ENCODE measurements at places on chromosomes 4 and X.

DNA sequence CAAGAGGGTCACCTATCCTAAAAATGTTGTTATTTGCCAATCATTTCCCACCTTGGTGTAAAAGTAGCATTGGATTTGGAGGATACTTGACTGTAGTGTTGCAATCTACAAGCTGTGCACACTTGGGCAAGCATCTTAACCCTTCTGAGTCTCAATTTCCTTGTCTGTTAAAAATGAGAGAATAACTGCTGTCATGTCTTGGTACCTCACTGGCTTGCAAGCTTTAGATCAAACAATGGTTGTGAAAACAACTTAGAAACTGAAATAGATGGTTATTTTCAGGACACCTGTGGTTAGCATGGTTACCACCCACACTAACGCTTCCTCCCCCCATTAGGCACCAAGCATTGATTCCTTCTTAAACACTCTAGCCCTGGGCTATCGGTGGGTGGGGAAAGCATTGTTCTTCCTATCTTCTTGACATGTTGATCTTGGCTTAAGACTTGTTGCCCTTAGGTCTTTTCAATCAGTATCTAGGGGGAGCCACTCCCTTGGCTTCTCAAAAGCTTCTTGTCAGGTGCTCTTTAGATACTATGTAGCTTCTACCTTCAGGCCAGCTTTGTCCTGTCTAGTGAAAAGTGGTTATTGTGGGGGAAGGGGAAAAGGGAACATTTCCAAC is 10.6 kb upstream of the AMOT start:
- DNase-seq, result no peak

DNA sequence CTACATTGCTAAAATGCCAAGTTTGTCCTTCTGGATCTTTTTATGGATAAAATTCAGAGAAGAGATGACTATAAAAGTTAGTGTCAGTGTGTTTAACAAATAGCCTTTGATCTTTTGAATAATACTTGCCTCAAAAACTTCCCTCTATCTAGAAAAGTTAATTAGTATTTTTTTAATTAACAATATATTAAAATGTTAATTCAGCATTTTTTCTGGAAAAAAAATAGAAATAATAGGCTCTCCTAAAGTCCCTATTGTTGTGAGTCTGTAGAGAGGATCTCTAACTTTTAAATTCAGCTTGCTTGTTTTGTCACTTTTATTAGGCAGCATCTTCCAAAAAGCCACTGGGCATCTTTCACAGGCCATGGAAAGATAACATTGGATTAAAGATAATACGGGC is 435.2 kb upstream of the RASGEF1B start:
- DNase-seq, result no peak

DNA sequence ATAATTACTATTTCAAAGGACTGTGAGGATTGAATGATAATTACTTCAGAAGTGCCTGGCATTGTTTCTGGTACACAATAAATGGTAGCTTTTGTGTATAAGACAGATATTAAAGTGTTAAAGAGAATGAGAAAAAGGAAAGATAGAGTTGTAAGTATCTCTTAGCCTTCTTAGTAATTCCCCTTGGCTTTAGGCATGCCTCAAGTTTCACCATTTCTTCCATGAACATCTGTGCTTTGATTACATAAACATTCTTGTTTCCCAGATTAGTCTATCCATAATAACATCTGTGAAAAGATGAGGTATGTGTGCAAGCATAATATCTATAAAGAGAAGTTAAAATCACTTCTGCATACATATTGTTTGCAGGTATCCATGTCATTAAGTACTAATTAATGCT is 230.9 kb upstream of the TEX13A start:
- DNase-seq, result no peak

GRCh38 chr4:99647071-99647470 is 10.6 kb downstream of the C4orf54 start:
- DNase-seq, result no peak

DNA sequence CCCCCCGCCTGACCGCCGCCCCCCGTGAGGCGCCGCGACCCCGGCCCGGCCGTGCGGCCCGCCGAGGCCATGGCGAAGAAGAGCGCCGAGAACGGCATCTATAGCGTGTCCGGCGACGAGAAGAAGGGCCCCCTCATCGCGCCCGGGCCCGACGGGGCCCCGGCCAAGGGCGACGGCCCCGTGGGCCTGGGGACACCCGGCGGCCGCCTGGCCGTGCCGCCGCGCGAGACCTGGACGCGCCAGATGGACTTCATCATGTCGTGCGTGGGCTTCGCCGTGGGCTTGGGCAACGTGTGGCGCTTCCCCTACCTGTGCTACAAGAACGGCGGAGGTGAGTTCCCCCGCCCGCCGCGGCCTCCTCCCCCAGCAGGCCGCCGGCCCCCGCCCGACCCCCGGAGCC is 780 bp downstream of the SLC6A8 start:
- DNase-seq, result no peak

GRCh38 chr4:30920043-30920442 is 199.9 kb downstream of the PCDH7 start:
- no peak for DNase-seq

GRCh38 chr4:137065311-137065710 is 467.0 kb downstream of the PCDH18 start:
- no peak for DNase-seq

- DNase-seq, result no peak
Observed at GRCh38 chr4:29278585-29278984, 1441.6 kb upstream of the PCDH7 start.

GRCh38 chrX:149021159-149021558 is 483.9 kb downstream of the IDS start:
- no peak for DNase-seq

DNA sequence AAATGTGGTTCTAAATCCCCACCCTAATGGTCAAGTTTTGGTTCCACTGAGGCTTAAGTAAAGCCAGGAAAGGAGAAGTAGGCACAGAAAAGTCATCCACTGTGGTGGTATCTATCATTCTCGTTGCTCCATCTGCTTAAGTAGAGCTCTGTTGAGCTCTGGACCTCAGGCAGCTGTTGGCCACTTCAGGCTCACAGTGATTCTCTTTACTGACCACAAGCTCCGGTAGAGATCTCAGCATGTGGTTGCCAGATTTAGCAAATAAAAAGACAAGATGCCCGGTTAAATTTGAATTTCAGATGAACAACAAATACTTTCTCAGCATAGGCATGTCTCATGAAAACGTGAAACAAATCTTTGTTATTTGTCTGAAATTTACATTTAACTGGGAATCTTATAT is 132.3 kb upstream of the PTCHD1 start:
- DNase-seq, result no peak

DNA sequence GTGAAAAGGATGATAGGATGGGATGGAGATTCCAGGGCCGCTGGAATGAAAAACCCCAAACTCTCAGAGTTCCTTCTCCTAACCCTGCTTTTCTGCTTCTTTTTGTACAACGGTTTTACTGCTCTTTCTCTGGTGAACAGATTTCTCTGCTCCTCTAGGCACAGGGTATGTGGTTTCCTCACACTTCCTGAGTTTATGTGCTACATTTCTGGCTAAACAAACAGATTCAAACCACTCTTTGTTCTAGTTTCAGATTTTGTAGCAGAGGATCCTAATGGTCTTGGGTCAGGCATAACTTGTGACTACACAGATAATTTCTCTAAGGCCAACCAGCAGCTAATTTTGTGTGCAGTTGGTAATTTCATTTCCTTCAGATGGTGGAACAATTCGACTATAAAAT is 52.6 kb downstream of the OSTC start:
- DNase-seq, result no peak

GRCh38 chrX:19707246-19707871 is 180.0 kb downstream of the SH3KBP1 start:
- DNase-seq, result no peak

GRCh38 chr4:148530114-148530513 is 87.9 kb upstream of the NR3C2 start:
- no peak for DNase-seq

GRCh38 chr4:18695733-18696527 is 674.4 kb upstream of the LCORL start:
- DNase-seq, result no peak

DNA sequence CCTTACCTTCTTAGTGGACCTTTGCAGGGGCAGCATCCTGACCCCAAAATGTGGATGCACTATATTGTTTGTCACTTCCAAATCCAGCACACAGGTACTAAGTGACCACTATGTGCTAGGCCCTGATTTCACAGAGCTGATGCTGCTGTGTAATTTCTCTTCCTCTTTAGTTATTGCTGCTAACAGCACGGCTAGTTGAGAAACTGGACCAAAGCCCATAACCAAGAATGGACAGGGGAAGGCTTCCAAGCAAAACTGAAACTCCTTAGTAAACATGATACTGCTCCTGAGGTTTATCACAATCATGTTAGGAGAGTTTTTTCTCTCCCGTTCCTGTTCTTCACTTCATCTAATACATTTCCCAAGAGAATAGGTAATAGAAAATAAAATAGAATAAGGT is 172.9 kb upstream of the TTC29 start:
- no peak for DNase-seq

- no peak for DNase-seq
Observed at GRCh38 chr4:141196227-141196933, 24.3 kb upstream of the ZNF330 start.

DNA sequence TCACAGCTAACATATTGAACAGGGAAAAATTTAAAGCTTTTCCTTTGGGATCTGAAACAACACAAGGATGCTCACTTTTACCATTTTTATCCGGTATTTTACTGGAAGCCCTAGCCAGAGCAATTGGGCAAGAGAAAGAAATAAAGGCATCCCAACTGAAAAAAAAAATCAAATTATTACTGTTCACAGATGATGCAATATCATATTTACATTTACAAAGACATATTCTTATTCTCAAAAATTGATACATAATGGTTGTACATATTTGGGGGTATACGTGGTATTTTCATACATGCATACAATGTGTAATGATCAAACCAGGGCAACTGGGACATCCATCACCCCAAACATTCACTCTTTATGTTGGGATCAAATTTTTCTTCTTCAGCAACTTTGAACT is 337.0 kb upstream of the SLC7A11 start:
- DNase-seq, result no peak

- DNase-seq, result peak; percentile 4
Observed at GRCh38 chrX:43349363-43349762, 306.7 kb upstream of the MAOA start.

GRCh38 chr4:163806653-163807052 is 312.2 kb downstream of the TMA16 start:
- DNase-seq, result no peak

DNA sequence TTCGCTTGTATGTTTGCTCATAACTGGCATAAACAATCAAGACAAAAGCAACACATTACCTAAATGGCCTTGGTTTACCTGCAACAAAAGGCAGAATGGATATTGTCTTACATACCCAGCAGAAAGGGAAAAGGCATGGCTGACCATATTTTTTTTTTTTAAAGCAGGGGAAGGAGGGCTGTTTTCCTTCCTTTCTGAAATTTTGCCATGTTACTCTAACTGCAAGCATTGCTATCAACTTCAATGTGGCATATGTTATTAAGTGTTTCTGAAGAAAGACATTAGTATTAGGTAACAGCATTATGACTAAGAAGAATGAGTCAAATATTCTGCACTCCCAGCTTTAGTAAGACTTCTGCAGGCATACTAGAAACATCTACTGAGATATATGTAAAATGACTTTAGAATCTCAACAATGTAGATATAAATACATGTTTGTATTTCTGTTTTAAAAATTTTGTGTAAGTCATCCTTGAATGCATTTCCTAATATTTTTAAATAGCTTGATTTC is 512.6 kb upstream of the FAM241A start:
- DNase-seq, result no peak

DNA sequence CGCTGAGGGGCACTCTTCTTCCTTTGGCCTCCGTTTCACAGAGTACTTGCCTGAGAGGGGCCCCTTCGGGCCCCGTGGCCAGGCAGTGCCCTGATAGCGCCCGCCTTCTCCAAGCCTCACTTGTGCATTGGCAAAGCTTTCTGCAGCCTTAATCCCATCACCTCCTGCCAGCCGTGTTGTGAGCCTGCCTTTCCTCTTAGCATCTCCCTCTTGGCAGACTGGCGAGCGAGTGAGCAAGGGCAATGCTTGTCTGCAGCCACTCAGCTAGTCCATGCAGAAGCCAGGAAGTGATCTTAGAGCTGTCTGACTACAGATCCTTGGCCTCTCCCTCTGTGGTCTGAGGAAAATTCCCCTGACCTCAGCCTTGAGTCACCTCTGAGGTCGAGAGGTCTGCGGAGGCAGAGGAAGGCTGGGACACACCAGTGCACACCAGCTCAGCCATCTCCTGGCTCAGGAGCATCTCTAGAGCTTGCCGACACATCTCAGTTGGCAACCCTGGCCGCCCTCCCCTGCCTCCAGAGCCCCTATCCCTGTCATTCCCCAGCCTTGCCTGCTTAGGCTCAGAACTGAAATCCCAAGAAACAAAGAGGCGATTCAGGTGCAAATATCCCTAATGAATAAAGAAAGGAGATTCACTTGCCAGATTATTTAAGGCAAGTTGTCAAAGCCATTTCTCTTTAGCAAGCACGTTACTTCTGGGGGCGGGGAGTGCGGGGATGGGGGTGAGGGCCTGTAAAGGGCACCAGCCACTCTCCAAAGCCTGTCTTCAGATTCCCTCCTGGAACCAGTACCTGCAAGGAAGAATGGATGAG is 143.5 kb upstream of the MAMLD1 start:
- DNase-seq, result no peak

GRCh38 chrX:134821370-134821769 is 163.1 kb upstream of the PLAC1 start:
- DNase-seq, result no peak

DNA sequence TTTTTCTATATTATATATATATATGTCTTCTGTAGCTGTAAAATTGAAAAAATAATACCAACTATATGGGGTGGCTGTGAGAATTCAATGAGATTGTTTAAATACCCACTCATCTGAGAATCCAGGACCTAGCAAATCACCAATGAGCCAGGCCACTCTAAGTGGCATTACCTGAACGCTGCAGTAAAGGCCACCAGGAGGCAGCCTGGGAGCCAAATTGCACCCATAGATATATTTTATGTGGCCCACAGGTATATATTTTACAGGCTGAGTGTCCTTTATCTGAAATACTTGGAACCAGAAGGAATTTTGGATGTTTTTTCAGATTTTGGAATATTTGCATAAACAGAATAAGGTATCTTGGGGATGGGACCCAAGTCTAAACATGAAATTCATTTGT is 58.2 kb upstream of the C4orf50 start:
- DNase-seq, result no peak

GRCh38 chr4:188841523-188841922 is 702.3 kb downstream of the TRIML1 start:
- no peak for DNase-seq

- DNase-seq, result no peak
Observed at GRCh38 chrX:116657071-116657470, 194.3 kb upstream of the CT83 start.

GRCh38 chrX:29662759-29663503 is 552.4 kb upstream of the MAGEB2 start:
- no peak for DNase-seq

GRCh38 chr4:99845708-99846469 is 29.3 kb downstream of the DAPP1 start:
- DNase-seq, result no peak

DNA sequence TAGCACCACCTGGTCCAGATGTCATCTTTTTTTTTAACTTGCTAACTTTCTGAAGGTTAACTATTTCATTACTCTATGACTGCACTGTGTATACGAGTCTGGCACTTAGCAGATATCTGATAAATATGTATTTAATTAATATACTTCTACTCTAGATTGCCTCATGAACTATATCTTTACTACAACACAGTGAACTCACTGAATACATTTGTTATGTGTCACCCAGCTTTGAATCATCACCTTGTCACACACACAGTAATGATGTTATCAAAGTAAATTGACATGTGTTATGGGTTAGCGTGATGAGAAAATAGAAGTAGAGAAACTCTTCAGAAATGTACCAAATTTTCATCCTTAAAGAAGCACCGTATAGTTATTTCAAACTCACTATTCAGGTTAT is 419.3 kb upstream of the ADGRL3 start:
- no peak for DNase-seq
